Activated CD8-positive, alpha-beta memory T cell treated with anti-CD3 and anti-CD28 coated beads for 1 hour (primary cell): ENCODE measurements at places on chromosomes 12 and 14.

GRCh38 chr12:116202940-116203339 lies 74.6 kb downstream of the MED13L start:
- DNase-seq: no peak

- DNase-seq: no peak
These were observed 54.7 kb downstream of the ASCL1 start for GRCh38 chr12:103011974-103012763.

GRCh38 chr14:34436118-34436905 lies 25.7 kb downstream of the SPTSSA start:
- no peak for DNase-seq

- DNase-seq: no peak
These were observed 223.3 kb downstream of the RGS6 start for GRCh38 chr14:72155379-72155993.

DNA sequence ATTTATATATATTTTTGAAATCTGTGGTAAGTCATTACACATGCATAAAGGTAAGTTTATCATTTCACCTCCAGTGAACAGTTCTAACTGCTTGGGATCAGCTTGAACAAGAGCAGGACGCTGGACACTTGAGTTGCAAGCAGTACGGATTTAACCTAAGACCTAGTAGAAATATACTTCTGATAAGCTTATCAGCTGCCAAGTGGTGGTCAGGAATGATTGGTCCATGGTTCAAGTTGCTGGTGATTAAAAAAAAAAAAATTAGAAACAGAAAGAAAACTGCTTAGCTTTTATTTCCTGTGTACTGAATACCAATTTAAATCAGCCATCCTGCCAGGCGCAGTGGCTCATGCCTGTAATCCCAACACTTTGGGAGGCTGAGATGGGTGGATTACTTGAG lies 88.6 kb downstream of the AEBP2 start:
- no peak for DNase-seq
